ENCODE measurements at places on chromosomes 2 and 18.

- DNase-seq: no peak
Measured at GRCh38 chr2:144183727-144184126, 336.2 kb downstream of the ZEB2 start.

- DNase-seq: no peak
Measured at GRCh38 chr2:20675701-20676352, 8.9 kb downstream of the GDF7 start.

GRCh38 chr2:100104718-100105677 is 37.4 kb downstream of the AFF3 start:
- DNase-seq: no peak

DNA sequence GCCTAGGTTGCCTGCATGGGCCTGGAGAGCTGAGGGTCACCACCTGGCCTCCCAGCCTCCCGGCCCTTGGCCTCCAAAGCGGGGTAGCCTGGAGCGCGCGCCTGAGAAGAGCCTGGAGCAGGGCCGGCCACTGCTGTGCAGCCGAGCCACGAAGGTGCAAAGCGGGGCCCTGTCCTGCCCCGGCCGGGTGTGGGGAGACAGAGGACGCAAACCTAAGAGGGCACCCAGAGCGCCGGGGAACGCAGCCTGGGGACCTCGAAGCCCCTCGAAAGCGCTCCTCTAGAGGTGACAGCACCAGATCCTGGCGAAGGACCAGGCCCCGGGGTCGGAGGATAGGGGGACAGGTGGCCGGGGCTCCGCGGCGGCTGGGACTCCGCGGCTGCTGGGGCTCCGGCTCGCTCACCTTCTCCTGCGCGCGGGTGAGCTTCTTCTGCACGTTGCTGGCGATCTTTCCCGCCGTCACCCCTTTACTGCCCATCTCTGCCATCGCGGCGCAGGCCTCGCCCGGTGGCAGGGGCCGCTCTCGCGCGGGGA is 430 bp downstream of the BIN1 start:
- DNase-seq: no peak

- DNase-seq: peak; percentile 27
Measured at GRCh38 chr2:213152065-213152794, 818 bp upstream of the IKZF2 start.

DNA sequence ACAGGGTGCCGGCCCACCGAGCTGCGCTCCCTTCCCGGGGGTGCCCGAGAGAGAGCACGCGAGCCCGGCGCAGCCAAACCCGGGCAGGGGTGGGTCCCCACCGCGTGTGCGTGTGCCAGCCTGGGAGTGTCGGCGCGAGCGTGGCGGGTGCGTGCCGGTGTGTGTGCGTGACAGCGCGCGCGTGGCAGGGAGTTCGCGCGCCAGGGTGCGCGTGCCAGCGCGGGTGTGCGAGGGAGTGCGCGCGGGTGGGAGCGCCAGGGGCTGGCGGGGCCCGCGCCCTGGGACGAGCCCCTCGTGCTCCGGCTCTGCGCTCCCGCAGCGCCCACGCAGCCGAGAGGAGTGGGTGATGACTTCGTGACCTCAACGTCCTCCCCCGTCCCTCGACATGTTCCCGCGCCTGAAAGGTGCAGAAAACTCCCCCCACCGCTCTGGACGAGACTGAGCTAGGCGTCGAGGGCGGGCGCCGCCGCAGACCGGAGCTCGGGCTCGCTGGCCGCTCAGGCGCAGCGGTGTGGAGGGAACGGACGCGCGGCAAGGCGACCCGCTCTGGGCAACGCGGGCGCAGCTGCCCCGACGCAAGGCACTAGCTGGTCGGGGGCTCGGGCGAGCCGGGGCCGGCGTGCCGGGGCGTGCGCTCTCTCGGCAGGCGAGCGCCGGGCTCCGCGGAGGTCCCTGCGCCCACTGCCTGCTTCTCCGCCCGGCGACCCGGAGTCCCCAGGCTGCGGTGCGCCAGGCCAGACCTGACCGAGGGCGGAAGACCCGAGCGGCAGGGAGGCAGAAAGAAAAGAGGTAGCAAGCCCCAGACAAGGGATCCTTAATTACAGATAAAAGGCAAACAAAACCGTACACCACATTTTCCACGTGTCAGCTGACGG is 582.8 kb downstream of the ZEB2 start:
- no peak for DNase-seq

- DNase-seq: no peak
Measured at GRCh38 chr2:20494241-20494640, 47.4 kb downstream of the RHOB start.

GRCh38 chr2:237864444-237864931 is 5.1 kb downstream of the RAMP1 start:
- DNase-seq: no peak

GRCh38 chr2:100831831-100832230 is 11.9 kb downstream of the NPAS2 start:
- DNase-seq: no peak

DNA sequence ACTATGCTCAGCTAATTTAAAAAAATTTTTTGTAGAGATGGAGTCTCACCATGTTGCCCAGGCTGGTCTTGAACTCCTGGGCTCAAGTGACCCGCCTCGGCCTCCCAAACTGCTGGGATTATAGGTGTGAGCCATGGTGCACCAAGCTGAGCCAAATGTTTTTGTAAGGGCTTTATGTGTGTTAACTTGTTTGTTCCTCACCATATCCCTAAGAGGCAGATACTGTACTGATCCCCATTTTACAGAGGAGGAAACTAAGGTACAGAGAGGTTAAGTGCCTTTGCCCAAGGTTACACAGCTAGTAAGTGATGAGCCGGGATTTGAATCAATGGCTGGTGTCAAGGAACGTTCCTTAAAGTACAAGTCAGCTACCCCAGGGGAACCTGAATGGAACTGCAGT is 85.3 kb upstream of the KLF7 start:
- no peak for DNase-seq

DNA sequence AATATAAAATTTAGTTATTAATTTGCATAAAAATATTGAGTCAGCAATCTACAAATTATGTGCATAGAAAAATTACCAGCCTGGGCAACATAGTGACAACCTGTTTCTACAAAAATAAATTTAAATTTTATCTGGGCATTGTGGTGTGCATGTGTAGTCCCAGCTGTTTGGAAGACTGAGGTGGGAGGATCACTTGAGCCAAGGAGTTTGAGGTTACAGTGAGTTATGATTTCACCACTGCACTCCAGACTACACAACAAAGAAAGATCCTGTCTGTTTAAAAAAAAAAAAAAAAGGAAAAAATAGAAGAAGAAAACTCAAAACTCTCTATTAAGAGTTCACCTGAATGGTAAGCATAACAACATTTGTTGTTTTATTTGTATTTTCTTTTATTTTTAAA is 1048.4 kb upstream of the CDH2 start:
- DNase-seq: no peak

GRCh38 chr2:40914666-40915065 is 462.8 kb upstream of the SLC8A1 start:
- DNase-seq: no peak

GRCh38 chr18:12839526-12840196 is 44.4 kb downstream of the PTPN2 start:
- DNase-seq: no peak

DNA sequence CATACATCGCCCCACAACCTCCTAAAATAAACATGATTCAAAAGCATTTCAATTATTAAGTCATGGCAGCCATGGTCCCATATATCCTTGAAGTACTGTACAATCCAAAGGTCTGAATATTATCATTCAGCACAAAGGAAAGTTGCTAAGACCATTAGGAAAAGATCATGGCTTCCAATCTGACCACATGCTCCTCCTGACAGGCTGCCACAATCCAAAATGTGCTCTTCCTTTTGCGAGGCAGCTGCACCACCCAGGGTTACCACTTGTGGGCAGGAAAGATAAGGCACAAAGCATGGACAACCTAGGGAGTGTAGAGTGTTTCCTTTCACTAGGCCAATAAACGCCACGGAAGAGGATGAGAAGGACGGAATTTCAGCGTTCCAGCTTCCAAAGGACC is 5.4 kb downstream of the BOLA3 start:
- no peak for DNase-seq

GRCh38 chr2:223215254-223215516 is 163.2 kb downstream of the KCNE4 start:
- no peak for DNase-seq

GRCh38 chr2:237227592-237228280 is 142.0 kb downstream of the COPS8 start:
- no peak for DNase-seq

- DNase-seq: no peak
Measured at GRCh38 chr2:191333911-191334357, 88.7 kb downstream of the MYO1B start.

GRCh38 chr2:168255866-168256265 is 8.5 kb upstream of the STK39 start:
- DNase-seq: no peak

GRCh38 chr2:238336151-238336550 is 15.8 kb downstream of the TRAF3IP1 start:
- DNase-seq: no peak

DNA sequence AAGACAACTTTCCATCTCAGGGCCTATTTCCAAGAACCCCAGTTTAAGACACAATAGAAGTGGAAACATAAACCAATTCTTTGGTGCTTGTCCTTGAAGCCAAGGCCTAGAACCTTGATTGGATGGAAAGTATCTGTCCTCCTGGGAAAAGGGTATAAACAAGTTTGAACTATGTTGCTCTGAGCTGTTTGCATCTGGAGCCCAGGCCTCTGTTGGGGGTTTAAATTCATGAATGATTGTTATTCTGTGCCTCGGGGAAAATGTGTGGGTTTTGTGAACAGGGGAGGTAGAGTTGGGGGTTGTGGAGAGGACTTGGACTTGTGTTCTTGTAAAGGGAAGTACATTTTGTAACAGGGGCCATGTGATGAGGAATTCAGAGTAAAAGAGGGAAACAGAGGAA is 406.1 kb downstream of the SLC4A3 start:
- DNase-seq: no peak

DNA sequence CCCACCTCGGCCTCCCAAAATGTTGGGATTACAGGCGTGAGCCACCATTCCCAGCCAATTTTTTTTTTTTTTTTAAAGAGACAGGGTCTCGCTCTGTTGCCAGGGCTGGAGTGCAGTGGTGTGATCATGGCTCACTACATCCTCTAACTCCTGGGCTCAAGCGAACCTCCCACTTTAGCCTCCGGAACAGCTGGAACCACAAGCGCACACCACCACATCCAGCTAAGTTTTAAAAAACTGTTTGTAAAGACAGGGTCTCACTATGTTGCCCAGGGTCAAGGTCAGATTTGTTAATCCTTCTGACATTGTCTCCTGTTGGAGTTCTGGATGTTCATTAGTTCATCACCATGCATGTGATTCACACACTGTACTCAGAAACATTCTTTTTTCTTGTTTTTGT is 149.9 kb downstream of the TGIF1 start:
- DNase-seq: no peak

GRCh38 chr2:232339121-232340081 is 39.1 kb upstream of the ALPP start:
- no peak for DNase-seq

GRCh38 chr2:168443818-168444217 is 12.3 kb upstream of the CERS6 start:
- DNase-seq: no peak

DNA sequence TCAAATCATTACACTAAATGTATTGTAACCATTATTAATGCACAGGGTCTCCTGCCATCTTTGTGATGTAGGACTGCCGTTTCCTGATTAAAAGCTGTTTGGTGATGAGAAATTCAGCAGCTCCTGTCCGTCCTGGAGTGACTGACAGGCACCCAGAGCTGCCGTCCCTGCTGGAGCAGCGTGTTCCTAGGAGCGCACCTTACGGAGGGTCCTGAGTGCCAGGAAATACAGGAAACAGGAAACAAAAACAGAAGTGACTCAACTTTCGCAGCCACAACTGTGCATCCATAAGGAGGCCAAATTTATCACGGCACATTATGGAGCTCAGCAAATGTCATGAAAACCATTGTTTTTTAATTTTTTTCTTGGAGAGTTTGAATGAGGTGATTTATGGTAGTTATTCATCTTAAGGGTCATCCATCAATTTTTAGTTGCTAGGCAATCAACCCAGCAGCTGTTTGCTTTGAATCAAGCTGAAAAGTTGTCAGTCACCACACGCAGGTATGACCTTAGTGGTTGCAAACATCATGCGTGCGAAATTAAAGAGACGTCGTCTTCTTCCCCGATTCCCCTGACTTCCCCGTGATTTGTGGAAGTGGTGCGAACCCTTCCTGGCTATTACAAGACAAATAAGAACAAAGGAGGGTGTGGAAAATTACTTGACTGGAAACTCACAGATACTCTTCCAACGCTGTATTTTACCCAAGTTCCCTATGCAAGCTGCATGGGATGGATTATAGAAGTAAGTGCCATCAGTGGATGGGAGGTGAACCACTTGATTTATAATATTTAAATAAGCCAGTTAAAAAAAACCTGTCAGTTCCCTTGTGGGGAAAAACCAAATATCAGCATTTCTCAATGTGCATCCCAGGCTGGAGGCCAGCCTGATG is 19.8 kb downstream of the TSHZ1 start:
- no peak for DNase-seq

DNA sequence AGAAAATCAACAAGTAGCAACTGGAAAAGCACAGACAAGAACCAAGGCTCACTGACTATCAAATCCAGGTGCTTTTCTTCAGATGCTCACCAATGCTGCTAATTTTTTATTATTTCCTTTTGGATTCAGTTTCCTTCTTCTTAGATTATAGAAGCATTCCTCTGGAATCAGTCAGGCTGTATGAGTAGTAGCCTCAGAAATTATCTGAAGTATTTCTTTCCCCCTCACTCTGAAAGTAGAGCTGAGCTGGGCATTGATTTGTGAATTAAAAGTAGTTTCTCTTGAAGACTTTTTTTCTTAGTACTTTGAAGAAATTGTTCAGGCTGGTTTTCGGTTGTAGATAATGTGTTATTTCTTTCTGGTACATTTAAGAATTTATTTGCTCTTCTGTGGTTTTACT is 273.7 kb downstream of the NOL4 start:
- DNase-seq: no peak
